ENCODE measurements at places on chromosomes 13 and 19.

- no peak for DNase-seq
Observed at GRCh38 chr19:4295972-4296771, 6.0 kb downstream of the TMIGD2 start.

- no peak for DNase-seq
Observed at GRCh38 chr19:29708554-29709439, 6.3 kb downstream of the C19orf12 start.

DNA sequence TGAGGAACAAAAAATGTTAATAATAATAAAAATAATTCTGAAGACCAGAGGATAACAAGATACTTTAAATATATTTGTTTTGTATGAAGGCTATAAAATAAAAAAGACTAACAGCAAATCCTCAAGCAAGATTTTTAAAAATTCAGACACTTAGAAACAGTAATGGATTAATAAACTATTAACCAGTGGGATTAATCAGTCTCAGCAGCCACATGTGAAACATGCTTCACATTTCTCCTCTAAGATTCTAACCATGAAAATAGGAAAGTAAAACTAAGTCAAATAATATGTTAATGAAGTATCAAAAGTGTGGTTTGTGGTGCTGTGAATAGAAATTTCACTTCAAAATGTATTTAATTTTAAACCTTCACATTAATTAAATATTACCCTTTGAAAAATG is 57.4 kb downstream of the KCNRG start:
- DNase-seq = no peak

- no peak for DNase-seq
Observed at GRCh38 chr19:31254180-31254551, 95.1 kb downstream of the TSHZ3 start.

GRCh38 chr19:4504891-4505569 is 13.3 kb downstream of the PLIN4 start:
- DNase-seq = no peak

GRCh38 chr19:33443638-33444561 is 70.4 kb downstream of the CEBPG start:
- no peak for DNase-seq

DNA sequence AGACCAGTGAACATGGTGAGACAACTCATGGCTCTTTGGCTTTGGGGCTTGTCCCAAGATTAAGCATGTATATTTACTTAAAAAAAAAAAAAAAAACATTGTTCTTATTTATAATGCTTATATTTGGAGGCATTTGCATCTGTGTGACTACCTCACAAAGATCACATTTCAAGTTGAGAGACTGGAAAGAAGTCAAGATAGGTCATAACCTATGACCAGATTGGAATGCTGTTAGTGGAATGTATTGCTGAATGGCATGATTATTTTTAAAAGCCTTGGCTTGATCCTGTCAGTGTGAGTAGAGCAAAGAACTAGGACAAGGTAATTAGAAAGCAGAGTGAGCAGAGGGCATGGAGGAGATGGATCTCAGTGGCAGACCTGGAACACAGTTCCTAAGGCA is 214.6 kb downstream of the OXGR1 start:
- no peak for DNase-seq

- DNase-seq = no peak
Observed at GRCh38 chr13:98083507-98083906, 59.4 kb upstream of the FARP1 start.

DNA sequence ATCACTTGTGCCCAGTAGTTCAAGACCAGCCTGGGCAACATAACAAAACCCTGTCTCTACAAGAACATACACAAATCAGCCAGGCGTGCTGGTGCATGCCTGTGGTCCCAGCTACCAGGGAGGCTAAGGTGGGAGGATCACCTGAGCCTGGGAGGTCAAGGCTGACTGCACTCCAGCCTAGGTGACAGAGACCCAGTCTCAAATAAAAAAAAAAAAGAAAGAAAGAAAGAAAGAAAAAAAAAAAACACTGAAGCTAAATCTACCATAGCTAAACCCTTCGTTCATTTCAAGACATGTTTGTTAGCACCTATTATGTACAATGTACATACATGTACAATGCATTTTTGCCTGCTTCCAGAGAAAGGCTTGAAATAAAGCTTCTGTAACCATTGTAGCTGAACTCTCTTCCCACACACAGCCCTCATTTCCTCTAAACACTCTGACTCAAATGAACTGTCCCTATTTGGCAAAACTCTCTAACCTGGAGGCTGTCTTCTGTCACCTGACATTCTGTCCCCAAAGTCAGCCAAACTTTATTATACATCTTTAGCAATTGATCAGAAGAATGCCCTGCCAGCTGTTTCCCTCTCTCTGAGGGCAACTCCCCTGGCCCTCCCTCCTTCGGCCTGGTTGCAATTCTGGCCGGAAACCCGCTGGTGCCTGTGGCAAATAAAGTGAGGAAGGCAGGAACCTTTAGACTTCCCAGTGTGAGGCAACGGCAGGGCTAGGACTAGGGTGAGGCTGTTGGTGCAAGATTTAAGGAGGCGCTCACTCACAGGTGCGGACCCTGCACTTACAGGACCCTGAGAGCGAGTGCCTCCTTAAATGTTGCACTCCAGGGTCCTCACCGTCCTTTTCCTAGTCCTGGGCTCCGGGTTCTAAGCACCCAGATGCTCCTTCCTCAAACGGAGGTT is 1.8 kb downstream of the ETHE1 start:
- peak; percentile 18 for DNase-seq

DNA sequence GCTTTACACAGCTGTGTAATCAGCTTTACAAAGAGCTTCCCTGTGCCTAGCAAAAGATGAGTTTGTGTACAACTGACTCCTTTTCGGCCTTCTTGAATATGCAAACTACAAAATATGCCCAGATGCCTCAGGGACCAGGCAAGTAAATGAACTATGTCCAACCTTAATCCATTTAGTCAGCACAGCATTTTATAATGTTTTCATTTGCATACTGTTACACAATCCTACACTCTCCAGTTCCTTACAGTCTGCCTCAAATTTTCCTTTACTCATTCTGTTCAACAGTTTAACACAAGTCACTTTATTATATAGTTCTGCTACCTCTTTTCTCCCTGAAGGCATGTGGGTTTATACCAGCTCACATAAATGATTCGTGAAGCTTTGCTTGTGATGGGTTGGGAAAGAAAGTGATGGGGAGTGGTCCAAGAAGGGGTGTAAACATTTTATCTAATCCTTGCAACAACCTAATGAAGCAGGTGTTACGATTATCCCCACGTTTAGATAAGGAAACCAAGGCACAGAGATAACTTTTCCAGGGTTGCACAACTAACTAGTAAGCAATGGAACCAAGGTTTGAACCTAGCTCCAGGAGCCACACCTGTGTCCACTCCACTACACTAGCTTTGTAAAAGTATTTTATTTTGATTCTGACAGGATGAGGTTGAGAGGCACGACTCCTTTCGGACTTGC is 3.3 kb upstream of the USP12 start:
- DNase-seq = no peak

Data from stimulated activated CD4-positive, alpha-beta T cell treated with anti-CD3 and anti-CD28 coated beads, Interleukin-1b, Interleukin-23, amount 100 ng/mL, for 4 hours (primary cell).